Smooth muscle cell of trachea (primary cell): ENCODE measurements at places on chromosomes 5 and 9. TPM values are rescaled to one million over a fixed set of nuclear protein-coding genes. Genes with fewer than 3 reads are reported as not detected.

Gene ERGIC1
- total RNA-seq: 119 and 203 TPM in 2 replicates

Gene SLC25A48
- total RNA-seq: not detected in 2 replicates

Gene SPATA31D4
- not detected in 2 replicates for total RNA-seq

Gene CXCL14
- 0.33 TPM in 1 of 2 replicates, not detected in the other for total RNA-seq

Gene PCDHB12
- 0.15 and 0.33 TPM in 2 replicates for total RNA-seq
